Bladder microvascular endothelial cell (primary cell): ENCODE measurements at places on chromosomes 6 and 20. TPM values are rescaled to one million over a fixed set of nuclear protein-coding genes. Genes with fewer than 3 reads are reported as not detected.

The SLC22A7 gene
- total RNA-seq, result not detected in 2 replicates

The CTAGE9 gene
- not detected in 2 replicates for total RNA-seq

The YTHDF1 gene
- 15.1 and 28.6 TPM in 2 replicates for total RNA-seq

The IL17A gene
- not detected in 2 replicates for total RNA-seq

The CALHM4 gene
- total RNA-seq, result 0.25 and 0.97 TPM in 2 replicates
